ENCODE measurements at places on chromosomes 12 and 14.
A peak's percentile ranks its signal among the peaks of the same experiment; 100 is the strongest.

DNA sequence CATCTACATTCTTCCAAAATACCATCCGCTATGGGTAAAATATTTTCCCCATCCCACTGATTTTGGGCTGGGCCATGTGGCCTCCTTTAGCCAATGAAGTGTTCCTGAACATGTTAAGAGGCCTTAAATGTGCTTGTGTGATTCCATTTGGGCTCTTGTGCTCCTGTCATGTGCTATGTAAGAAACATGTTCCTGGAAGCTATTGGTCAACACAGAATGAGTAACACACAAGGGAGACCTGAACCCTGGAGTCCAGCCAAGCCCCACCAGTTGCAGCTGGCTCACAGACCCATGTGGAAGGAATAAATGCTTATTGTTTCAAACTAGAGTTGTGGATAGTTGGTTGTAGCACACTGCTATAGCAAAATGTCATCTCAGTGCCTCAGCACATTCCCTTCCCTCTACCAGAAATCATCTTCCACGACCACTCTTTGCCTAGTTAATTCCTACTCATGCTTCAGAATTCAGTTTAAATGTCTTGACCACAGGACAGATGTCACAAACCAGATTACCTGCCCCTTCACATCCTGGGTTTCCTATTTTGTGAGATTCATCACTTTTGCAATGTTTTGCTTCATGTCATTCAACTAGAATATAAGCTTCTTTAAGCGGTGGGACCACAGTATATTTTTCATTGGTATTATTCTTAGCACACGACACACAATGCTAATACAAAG, 217.3 kb upstream of the EEA1 start:
- DNase-seq, result no peak
- no peaks in the 10 kb centered on the region for H3K4me1 ChIP-seq
- no peak overlapping the region for H3K27ac ChIP-seq
- H3K36me3 ChIP-seq, result no peaks in the 10 kb centered on the region
- H3K4me3 ChIP-seq, result no peak overlapping the region

DNA sequence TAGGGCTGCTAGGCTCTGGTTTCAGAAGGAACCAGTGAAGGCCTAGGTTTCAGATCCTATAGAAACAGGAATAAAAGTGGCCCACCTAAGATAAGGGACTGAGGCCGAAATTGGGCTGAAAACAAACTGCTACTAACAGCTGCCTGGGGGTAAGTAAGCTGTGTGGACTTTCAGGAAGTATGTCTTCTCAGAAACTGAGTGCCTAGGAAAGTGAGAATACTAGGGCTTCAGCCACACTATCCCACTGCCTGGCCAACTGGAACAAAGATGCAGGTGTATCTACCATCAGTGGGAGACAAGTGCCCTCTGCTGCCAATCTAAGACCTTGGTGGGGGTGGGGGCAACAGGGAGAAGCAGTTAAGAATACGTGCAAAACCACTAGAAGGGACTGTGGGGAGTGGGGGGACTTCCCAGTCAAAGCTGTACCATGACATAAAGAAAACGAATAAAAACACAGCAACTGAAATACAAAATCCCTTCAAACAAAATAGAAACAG, 82.5 kb downstream of the MED13L start:
- peaks cover 65% of the 10 kb centered on the region for H3K4me1 ChIP-seq
- peak overlapping the region; percentile 46 for H3K4me3 ChIP-seq
- no peaks in the 10 kb centered on the region for H3K36me3 ChIP-seq
- no peaks in the 10 kb centered on the region for H3K27me3 ChIP-seq
- peak; percentile 65 for DNase-seq
- peak overlapping the region; percentile 67 for H3K27ac ChIP-seq

DNA sequence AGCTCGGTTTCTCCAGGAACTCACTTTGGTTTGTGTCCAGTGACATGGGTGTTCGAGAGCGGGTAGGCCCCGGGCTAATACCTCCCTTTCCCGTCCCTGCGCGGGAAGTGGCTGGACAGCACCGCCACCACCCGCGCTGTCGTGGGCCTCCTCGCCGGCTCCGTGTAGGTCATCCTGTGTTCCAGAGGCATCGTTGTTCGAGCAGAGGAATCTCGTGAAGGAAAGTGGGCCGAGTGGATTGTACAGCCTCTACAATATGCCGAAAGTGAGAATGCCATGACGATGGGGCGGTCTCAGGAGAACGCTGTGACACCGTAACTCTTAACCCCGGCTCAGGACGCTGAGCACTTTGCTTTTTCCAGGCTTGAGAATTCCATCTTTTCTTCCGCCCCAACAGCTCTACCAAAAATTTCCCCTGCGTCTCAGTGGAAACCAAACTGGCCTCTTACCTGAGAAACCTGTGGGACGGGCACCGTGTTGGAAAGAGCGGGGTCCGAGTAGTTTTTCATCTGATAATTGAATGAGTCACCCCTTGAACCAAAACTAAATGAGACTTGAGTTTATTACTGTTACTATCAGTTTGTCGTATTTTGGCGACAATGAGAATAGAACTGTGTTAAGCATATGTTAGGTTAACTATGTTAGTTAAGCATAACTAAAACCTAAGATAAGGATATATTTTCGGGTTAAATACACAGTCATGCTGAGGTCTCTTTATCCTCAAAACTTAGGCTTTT, 510 bp downstream of the EIF2S1 start:
- H3K4me3 ChIP-seq, result peak overlapping the region; percentile 96
- H3K27me3 ChIP-seq, result peaks cover 2% of the 10 kb centered on the region
- DNase-seq, result no peak
- H3K27ac ChIP-seq, result peak overlapping the region; percentile 98
- peaks cover 68% of the 10 kb centered on the region for H3K4me1 ChIP-seq

DNA sequence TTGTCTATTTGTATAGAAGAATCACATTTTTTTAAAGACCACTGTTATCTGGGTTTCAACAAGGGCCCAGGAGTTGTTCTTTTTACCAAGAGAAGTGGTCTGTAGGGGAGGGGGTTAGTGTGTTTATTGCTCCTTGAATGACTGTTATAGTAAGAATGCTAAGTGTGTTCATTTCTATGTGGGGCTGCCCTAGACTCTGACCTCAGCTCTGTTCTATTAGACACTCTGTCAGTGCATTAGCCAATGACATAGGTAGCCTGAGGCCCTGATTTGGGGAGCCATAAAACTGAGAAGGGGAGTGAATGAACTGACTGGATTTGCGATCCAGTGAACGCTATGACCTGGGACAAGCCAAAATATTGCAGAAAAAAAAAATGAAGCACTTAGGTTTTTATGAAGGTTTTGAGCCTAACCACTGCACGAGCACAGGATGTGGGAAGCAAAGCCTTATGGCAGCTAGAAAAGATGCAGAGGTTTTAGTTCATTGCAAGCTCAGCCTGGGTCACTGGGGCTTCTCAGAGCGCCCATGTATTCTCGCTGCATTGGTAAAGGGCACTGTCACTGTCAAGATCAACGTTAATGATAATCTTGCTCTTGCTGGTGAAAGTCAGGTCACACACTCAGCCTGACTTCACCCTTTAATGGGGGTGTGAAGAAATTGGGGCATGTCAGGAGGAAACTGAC, 63.8 kb downstream of the PRKCH start:
- H3K36me3 ChIP-seq, result peaks cover 40% of the 10 kb centered on the region
- no peak overlapping the region for H3K27ac ChIP-seq
- DNase-seq, result peak; percentile 47
- H3K27me3 ChIP-seq, result no peaks in the 10 kb centered on the region
- H3K4me3 ChIP-seq, result no peak overlapping the region

GRCh38 chr12:7758766-7759140, 6.3 kb upstream of the NANOGNB start:
- no peak for DNase-seq
- H3K27ac ChIP-seq, result no peak overlapping the region
- H3K4me1 ChIP-seq, result no peaks in the 10 kb centered on the region
- no peak overlapping the region for H3K4me3 ChIP-seq

- H3K36me3 ChIP-seq, result no peaks in the 10 kb centered on the region
- peaks cover 8% of the 10 kb centered on the region for H3K4me1 ChIP-seq
- no peak overlapping the region for H3K27ac ChIP-seq
Measured at GRCh38 chr12:67981287-67982162, 7.7 kb upstream of the IFNG-AS1 start.
